Large intestine (tissue), 12 donors: ENCODE measurements at places on chromosomes 2 and 18. TPM values are rescaled to one million over a fixed set of nuclear protein-coding genes. Genes with fewer than 3 reads are reported as not detected.

Gene HTR2B
- 6.7 TPM for polyA plus RNA-seq

Gene ANKRD29
- 6.1 TPM for polyA plus RNA-seq

Gene NT5C1B
- 0.75 TPM for polyA plus RNA-seq

Gene VAPA
- 268 TPM for polyA plus RNA-seq

Gene PARD3B
- 14.0 TPM for polyA plus RNA-seq

- DNase-seq, result no peak
Measured at GRCh38 chr2:109454765-109455394, 158.9 kb downstream of the SEPTIN10 start.

- DNase-seq, result peak; percentile 65
Measured at GRCh38 chr2:23122681-23123215, 262.2 kb upstream of the KLHL29 start.

DNA sequence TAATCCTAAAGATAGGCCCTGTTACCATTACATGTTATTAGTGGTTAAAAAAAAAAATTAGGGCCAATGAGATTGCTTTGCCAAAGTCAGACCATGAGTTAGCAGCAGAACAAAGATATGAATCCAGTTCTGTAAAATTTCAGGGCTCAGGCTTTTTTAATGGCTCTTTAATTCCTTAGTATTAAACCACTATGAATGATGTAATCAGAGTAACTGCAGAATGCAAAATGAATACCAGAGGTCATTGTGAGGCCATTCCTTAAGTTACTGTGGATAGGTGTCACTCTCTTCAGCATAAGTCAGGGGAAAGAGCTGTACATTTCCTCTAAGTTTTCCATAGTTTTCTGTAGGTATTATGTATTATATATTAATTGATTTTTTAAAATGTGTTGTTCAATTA is 42.2 kb upstream of the TBR1 start:
- no peak for DNase-seq

GRCh38 chr2:232006253-232006652 is 44.7 kb downstream of the DIS3L2 start:
- no peak for DNase-seq

GRCh38 chr2:37104178-37104577 is 19.9 kb downstream of the GPATCH11 start:
- DNase-seq, result no peak

DNA sequence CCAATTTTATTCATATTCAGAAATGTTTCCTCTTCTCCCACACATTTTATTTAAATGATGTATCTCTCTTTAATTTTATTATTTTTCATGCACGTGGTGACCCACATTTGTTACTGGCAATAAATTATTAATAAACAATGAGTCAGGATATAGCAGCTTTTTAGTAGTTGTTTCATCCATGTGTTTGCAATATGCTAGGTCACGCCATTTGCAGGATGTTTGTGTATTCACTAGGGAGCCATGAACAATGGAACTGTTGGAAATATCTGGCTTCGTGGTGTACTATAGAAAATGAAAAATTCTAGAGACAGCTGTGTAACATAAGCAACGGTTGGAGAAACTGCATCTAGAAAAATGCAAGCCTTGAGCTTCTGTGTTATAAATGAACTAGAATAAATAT is 176.0 kb upstream of the COL3A1 start:
- DNase-seq, result peak; percentile 9

DNA sequence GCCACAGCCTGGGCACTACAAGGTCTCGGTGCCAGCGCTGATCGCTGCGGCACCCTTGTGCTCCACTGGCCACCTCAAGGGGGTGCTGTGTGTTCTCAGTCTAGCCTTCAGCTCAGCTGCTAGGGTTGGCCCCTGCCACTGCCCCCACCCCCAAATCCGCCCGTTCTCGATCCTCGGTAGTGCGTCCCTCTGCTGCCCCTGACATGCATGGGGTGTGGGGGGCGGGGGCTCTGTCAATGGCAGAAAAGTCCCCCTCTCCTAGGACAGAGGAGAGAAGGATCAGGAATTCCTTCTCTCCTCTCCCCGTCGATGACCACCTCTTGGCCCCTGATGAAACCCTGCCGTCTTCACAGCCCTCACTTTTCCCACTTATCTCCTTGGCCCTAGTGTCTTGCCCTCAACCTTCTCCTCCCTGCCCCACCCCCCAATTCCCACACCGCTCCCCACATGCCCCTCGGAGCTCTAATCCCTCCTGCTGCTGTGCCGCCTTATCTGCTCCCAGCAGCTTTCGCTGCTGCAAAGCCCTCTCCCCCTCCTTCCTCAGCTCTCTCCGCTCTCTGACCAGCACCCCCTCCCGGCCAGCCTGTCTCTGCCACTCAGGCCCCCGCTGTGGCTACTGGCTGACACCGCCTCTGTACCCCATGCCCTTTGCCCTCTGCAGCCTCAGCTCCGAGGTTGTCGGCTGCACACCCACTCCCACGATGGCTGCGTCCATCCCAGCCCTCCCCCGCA is 4.3 kb upstream of the ASIC4 start:
- DNase-seq, result no peak

DNA sequence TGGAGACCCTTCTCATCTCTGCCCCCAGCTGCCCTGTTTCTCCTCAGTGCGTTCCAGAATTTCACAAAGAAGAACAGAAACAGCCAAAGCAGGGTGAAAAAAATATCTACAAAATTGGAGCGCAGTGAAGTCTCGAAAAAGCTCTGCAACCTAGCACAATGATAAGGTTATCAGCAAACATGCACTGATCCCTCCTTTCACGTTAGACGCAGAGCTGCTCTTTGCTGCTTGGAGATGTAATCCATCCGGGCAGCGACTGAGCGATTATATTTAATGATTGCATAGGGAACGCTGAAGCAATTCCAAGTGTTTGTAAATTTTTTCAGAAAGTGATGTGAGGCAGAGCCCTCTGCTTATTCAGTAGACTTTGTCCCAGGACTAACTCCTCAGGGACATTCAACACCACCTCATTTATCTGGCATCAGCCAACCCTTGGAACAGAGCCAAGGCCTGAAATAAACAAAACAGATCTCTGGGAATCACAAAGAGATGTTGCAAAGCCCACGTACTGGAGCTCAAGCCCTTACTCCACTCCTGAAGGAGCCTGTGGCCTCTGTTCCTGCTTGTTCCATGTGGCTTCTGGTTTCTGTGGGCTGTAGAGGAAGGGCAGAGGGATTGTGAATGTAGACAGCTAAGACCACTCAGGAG is 172.6 kb upstream of the BCL2L11 start:
- DNase-seq, result peak; percentile 51

GRCh38 chr2:71153585-71154224 is 23.3 kb downstream of the MPHOSPH10 start:
- DNase-seq, result no peak

DNA sequence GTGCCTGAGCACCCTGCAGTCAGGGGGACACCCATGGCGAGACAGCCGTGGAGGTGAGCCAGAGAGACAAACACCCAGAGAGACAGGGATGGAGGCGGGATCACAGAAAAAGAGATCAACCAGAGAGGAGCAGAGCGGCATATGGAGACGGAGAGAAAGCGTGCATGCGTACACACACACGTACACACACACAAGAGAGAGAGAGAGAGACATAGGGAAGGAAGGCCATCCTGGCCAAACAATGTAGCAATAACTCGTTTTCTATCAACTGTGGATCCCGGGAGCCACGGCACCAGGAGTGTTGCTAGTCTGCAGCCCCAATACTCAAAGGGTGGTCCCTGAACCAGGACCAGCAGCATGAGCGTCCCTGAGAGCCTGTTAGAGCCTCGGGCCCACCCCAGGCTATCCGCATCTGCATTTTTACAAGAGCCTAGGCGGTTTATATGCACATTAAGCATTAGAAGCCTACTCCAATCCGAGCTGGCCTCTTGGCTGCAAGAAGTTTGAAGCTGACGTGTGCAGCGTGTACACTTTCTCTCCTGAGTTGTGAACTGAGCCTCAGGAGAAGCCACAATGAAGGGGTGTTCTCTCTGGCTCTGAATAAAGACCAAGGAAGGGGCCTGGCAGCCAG is 50.1 kb upstream of the MYCN start:
- DNase-seq, result no peak

- peak; percentile 26 for DNase-seq
Measured at GRCh38 chr2:185255566-185255965, 483.0 kb upstream of the FSIP2 start.

DNA sequence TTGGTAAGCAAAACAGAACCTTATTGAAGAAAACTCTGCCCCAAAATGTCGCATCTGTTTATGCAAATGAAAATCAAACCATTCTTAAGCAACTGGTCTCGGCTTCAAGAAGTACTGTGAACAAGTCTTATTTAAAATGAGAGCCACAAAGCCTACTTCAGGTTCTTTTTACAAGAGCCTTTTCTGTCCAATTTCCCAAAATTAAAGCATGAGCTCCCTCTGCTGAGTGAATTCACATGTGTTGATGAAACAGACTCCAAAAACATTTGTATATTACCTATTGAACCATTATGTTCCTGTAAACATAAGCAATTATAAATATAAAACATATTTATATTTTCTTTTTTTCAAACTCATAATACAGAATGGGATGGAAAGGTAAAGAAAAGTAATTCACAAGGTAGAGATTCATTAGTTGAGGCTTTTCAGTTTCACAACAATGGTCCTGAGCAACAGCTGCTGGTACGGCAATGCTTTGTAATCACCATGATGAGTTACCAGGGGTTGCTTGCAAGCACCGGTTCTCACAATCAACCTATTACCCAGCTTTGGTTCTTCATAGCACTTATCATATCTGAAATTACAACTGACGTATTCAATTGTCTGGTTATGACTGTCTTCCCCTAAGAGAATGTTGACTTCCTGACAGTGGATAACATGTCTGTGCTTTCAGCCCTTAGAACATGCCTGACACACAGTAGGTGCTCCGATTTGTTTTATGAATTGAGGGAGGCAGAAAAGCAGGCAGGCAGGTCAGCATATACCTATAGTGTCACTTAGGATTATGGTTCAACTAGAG is 108.4 kb upstream of the BZW1 start:
- peak; percentile 52 for DNase-seq

GRCh38 chr2:226740039-226740648 is 59.5 kb downstream of the IRS1 start:
- no peak for DNase-seq

DNA sequence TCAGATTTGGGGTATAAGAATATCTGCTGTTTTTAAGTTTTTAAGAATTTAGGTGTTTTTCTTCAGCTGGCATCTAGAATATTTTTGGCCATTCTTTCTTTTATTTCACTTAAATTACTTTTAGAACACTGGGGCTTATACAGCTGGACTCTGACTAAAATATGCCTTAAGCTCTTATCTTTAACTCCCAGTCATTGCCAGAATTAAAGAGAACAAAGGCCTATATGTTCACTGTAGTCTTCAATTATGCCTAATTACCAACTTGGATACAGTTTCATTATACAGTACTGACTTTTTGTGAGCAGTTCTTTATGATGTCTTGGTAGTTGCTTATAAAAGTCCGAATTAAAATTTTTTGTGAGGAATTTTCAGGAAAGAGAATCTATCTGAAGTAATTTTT is 192.8 kb downstream of the ZNF407 start:
- no peak for DNase-seq

DNA sequence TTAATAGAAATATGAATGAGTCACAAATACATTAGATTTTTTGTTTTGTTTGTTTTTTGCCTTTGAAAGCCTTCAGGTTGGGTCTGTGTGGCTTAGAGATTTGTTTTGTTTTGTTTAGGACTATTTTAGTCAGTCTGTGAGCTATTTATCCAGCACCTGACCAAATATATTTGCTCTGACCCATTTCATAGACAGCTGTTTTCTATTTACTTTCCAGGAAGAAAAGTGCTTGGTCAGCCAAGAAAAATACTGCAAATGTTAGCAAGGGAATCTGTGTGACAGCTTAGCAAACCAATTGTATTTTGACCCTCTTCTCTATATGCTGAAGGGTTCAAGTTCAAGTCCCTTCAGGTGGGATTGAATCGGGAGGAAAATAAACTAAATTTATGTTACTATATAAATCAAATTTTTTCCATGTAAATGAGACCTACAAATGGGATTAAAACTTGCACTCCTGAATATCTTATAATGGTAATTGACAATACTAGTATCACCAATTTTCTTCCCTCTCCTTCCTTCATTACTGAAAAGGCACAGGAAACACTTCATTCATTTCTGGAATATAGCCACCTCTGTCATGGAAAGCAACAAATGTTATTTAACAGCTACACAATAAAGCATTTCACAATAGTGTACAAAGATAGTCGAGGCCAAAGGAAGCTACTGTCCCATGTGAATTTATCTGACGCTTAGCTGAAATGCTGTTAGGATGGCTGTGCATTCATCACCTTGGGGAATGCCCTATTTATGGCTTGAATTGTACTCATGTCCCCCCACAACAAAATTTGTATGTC is 23.1 kb upstream of the KLF7 start:
- DNase-seq, result no peak

DNA sequence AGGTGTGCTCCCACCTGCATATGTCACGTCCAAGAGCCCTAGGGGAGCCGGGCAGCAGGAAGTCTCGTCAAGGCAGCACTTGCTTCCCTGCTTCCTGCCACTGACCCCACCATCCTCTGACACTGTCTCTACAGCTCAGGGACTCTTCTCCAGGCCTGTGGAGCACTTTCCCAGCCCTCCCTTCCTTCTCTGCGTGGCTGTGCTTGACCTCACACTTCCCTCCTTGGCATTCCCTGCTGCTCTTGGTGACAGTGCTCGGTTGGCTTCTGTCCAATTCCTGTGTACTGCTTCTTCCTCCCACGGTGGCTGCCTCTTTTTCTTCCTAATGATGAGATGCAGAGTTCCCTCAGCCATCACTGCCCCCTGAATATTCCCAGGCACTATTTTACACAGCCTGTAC is 2.8 kb downstream of the CIDEA start:
- DNase-seq, result no peak

DNA sequence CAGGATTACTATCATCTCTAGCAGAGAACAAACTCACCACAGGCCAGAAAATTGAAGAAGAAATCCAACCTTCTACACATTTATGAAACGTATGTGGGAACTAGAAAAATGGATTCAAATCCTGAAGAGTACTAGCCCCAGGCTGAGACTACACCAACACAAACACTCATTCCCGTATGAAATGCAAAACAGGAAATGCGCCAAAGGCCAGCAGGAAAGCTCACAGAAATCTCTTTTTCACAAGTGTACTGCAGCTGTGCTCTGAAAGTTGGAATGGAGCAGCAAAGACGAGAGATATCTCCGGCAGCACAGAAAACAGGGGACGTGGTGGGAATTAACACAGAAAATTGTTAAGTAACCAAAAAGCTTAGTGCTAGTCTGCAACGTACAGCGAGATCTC is 913.5 kb downstream of the TDRD15 start:
- peak; percentile 5 for DNase-seq

GRCh38 chr2:145960479-145961163 is 1440.7 kb upstream of the ZEB2 start:
- DNase-seq, result no peak

DNA sequence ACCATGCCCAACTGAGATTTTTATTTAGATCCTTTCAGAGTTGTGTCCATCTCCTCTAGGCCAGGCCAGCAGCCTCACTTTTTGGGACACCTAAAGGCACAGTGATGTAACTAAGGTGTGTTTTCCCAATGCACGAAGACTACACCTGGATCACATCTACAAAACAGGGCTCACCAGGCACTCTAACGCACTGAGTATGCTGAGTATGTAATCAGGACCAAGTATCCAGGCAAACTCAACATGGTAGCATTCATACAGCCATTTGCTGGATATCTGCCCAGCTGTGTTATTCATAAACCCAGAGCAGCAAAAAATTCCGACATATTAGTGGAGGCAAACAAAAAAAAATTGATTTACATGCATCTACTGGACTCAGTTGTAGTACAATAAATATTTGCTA is 33.8 kb downstream of the LPIN2 start:
- DNase-seq, result no peak

GRCh38 chr2:157312866-157313486 is 12.6 kb downstream of the ERMN start:
- no peak for DNase-seq
